Osteoblast (primary cell): ENCODE measurements at places on chromosomes 7 and 10. TPM values are rescaled to one million over a fixed set of nuclear protein-coding genes. Genes with fewer than 3 reads are reported as not detected.

OPN1SW gene
- total RNA-seq = not detected in 2 replicates

FZD8 gene
- total RNA-seq = 15.2 and 21.8 TPM in 2 replicates

GHRHR gene
- not detected in 2 replicates for total RNA-seq

MAGI2 gene
- total RNA-seq = 18.8 and 24.8 TPM in 2 replicates

COL28A1 gene
- total RNA-seq = 0.29 and 0.36 TPM in 2 replicates

TMEM176B gene
- 0.72 TPM in 1 of 2 replicates, not detected in the other for total RNA-seq

PLEKHS1 gene
- total RNA-seq = under 0.01 TPM in 1 of 2 replicates, not detected in the other

GRCh38 chr10:112771733-112772132 lies 178.3 kb upstream of the TCF7L2 start:
- no peak for DNase-seq

DNA sequence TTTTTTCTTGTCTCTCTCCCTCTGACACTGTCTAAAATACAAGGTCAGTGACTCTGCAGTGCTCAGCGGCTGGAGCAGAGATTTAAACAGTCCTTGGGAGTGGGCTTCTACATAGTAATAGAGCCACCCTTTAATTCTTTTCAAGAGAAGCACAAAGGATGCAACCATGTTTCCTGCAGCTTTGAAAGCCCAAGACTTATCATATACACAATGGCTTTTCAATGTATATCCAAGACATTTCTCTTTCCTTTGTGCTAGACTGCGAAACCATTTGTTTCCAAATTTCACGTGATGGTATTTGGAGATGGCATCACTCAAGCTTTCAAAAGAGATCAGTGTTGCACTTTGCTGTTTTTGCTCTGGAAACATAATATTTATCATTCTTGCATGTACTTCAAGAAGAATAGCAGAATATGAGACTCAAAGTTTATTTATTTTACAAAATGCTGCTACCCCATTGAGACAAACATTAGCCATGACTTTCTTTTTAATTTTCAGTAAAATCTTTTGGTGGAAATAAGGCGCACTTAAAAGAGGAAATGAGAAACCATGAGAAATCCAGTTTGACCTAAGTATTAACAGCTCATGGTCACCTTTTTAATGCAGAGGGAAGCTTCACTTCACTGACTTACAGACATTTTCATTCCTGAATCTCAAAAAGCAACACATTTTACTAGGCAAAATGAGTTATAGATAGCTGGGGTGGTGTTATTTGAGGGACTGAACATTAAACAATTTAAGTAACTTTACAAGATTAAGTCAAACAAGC lies 76.6 kb downstream of the SEMA3C start:
- DNase-seq = no peak

DNA sequence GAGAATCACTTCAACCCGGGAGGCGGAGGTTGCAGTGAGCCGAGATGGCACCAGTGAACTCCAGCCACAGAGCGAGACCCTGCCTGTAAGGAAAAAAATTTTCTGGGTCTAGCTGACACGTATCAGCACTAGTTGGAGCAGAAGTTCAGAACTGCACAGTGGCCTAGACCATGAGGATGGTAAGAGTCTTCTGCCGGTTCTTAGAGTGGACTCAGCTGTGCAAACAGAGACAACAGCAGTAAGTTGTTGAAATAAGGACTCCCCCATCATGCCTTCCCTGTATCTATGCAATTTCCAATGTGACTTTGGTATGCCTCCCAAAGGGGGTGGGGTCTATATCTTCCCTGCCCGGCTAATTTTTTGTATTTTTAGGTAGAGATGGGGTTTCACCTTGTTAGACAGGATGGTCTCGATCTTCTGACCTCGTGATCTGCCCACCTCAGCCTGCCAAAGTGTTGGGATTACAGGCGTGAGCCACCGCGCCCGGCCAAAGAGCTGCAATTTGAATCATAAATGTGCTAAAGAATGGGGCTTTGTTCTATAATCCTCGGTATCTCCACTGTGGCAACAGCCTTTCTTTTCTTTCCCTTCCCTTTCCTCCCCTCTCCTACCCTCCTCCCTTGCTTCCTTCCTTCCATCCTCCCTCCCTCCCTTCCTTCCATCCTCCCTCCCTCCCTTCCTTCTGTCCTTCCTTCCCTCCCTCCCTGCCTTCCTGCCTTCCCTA lies 14.5 kb upstream of the RNF216 start:
- DNase-seq = peak; percentile 46

DNA sequence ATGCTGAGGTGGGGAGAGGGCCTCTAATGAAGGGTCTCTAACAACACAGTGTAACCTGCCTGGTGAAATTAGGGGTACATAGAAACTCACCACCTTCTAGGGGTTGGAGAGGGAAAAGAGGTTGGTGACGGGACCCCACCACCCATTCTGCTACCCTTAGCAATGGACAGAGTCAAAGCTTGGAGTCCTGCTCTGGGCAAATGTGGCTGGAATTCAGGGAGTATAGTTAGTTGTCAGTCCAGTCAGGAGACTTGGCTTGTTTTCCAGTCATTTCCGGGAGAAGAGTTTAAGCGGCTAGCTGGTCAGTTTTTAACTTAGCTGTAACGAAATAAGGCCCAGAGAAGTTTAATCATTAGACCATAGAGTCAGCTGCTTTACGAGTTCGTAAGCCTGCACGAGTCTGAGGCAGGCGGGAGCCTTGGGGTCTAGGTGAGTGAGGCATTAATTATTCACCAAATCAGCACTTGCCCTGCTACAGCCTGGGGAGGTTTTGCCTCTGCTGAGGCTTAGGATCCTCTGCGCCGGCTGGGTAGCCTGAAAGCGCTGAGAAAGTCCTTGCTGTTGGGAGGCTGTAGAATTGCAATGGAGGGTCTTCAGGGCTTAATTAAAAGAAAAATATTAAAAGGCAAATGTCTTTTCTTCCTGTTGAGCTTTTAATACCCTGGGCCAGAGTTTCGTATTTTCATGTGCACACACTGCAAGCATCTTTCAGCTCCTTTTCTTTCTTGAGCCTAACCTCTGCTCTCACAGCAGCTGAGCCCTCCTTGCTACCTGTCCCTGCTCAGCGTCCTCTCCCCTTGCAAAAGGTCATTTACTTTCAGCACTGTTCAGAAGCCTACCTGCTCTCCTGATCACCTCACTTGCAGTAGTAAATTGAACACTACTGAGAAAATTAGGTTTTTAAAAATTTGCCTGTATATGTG lies 1.5 kb upstream of the LAMB1 start:
- peak; percentile 85 for DNase-seq

DNA sequence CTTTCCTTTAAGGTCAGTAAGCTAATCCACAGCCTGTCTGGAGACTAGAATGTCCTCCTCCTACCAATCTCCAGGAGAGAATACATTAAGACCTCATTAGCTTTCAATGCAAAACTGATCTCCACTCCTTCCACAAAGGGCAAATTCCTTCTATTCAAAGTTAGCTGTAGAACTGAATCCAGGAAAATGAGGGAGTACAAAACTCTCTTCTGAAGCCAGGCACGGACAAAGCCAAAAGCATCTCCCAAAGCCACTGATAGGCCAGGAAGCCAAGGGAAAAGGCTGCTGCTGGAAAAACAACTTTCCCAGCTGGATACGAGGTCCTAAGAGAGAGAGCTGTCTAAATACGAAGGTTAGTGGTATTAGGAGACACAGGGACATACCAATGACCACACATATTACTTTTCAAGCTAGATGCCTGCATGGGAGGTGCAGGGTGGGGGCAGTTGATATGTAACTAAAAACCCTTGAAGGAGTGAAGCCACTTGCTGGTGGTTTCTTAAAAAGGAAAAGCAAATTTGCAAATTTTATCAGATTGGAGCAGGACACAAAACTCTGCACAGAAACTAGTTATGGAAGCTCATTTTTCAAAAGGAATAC lies 43.6 kb downstream of the MKX start:
- DNase-seq = peak; percentile 71

DNA sequence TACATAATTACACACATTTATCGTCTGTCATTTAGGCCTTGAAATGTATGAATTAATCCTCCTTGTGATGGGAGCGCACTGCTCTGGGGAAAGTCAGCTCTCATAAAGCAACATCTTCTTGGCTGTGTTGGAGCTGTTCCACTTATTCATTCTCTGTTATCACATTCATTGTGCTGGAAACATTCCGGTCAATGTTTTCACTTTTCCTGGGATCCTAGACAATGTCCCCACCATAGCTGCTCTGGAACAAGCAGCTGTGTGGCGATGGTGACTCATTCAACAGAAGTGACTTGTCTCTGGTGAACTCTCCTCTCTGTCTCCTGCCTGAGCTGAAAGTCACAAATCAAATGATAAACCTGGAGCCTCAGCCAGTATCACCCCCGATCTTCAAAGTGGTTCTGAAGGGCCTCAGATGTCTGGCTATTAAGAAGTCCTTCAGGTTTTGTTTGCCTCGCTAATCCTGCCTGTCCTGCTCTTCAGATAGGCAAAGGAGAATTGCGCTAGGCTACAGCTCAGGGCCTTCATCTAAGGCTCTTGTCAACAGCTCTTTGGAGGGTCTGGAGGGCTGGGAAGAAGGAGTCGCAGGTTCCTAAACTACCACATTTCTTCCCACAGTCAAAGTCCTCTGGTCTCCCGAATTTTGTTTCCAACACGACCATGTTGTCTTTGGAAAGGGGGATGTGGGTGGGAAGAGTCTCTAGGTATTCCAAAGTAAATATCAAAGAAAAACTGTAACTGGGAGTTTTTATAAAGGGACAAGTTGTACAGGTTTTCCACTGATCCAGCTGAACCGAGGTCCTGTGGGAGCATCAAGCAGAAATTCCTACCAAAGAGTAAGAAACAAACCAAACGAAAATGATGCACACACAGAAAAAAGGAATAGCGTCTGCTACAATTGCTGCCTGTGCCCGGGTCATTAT lies 29.3 kb downstream of the KLF6 start:
- peak; percentile 68 for DNase-seq

- DNase-seq = no peak
Measured at GRCh38 chr10:62915158-62915557, 99.0 kb upstream of the EGR2 start.

DNA sequence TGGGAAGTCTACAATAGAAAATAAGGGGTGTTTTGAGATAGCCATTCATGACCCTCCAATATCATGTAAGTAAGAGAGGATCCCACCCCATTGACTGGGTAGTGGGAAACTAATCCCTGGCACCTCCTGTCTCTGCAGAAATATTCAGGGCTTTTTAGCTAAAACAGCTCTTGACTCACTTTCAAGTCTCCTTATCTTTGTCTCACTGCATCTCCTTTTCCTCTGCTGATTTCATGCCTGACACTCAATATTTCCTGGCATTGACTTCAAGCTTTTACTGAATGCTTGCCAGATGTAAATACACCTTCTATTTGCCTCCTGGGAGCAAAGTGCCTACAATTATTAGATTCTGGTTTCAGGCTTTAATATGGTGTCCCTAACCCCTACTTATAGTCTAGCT lies 57.1 kb downstream of the CHRM2 start:
- DNase-seq = no peak

GRCh38 chr10:50347394-50347802 lies 96.1 kb upstream of the ASAH2 start:
- no peak for DNase-seq

- no peak for DNase-seq
Measured at GRCh38 chr10:50604049-50604640, 19.6 kb downstream of the SGMS1 start.

DNA sequence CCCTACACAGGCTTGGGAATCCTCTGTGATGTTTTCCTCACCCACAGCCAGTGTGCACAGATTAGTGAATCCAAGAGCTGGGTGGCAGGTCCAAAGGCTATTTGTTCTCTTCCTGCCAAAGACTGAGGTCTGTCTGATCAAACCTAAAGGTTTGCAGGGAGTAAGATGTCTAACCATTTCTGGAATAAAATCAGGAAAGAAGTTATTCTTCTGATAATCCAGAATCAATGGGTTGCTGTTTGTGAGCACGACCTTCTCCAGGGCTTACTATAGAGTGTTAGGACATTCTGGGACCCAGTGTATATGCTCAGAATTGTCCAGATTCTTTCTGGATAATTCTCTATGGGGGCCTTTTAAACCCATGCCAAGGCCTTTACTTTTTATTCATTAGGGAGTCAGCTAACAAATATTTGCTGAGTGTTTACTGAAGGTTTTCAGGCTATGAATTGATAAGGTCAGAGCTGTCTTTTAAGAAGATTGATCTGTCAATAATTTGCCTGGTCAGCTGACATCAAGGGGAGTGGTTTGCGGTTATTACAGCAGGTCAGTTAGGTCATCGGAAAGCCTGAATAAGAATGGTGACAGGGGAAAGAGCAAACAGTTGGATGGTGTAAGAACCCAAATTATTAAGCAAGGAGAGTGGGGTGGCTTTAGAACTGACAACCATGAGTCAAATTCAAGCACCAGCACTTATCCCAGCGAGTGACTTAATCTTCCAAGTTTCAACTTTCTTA lies 7.5 kb upstream of the TECTB start:
- DNase-seq = no peak

- DNase-seq = no peak
Measured at GRCh38 chr7:82481499-82482097, 38.0 kb upstream of the CACNA2D1 start.

DNA sequence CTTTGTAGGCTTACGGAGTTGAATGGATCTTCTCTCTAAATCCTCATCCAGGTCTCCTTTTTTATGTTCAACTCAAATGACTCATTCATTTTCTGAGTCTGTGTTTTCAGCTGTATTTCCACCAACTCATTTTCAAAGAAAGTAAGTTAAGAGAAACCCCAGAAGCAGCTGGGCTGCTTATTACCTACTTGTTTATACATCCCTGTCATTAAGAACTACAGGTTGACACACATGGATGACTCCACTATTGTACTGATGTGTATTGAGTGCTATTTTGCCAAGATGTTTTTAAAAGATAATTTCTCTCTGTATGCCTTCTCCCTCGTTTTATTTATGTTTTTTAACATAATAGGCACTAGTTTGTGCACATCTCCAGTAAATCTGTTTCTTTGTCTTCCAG lies 41.9 kb downstream of the DGKI start:
- DNase-seq = no peak

DNA sequence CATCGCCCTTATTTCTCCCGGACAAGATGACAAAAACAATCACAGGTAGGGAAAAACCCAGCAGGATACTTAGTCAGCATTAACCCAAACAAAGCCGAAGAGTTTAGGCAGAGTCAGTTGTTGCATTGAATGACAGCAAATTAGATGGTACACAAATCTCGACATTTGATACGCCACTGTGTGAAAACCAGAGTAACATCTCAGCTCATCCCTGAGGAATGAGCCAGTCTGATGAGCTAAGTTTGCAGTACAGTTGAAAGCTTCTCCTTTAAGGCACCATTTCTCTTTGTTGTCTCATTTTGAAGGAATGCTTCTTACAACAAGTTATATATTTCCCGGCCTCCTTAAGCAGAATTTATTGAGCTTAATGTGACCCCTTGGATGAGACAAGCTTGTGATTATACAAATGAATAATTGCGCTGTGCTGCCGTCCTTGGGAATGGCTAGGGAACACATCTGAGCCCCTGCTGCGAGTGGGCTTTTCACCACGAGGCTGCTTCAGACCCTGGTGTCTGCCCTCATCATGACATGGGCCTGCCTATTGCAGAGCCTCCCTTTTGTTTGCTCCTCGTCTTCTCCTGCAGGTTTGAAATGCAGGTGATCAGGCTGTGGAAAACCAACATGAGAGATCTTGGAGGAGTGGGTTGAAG lies 137.3 kb downstream of the CELF2 start:
- DNase-seq = no peak

GRCh38 chr7:143392875-143393266 lies 11.7 kb downstream of the ZYX start:
- DNase-seq = peak; percentile 67
